Right lobe of liver (tissue), 6 donors: ENCODE measurements at places on chromosomes 7 and 10. TPM values are rescaled to one million over a fixed set of nuclear protein-coding genes. Genes with fewer than 3 reads are reported as not detected.

- DNase-seq: no peak
Measured at GRCh38 chr7:65477326-65477725, 103.7 kb downstream of the ZNF92 start.

- DNase-seq: no peak
Measured at GRCh38 chr10:101879456-101880231, 36.0 kb upstream of the KCNIP2 start.

Gene ACHE
- 0.59 TPM for total RNA-seq

Gene VSTM2A
- total RNA-seq: not detected

Gene ANXA8L1
- 0.60 TPM for total RNA-seq

Gene NUTM2B
- total RNA-seq: 0.49 TPM
